ENCODE measurements at places on chromosomes 3 and 15.

GRCh38 chr3:73498764-73499622 lies 125.7 kb downstream of the PDZRN3 start:
- no peak for DNase-seq

DNA sequence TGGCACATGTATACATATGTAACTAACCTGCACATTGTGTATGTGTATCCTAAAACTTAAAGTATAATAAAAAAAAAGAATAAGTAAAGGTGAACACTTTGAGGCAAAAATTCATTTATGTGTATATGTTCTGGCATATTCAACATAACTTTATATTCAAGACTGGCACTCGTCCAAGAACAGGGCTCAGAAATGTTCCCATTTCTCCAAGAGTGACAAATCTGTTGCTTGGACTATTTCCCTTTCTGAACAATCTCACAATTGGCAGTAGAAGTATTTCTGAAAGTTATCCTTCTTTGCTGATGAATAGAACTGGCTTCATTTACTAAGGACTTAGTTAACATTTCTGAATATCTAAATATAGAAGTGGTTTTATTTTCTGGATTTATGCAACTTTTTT lies 212.8 kb downstream of the ADAMTSL3 start:
- no peak for DNase-seq

DNA sequence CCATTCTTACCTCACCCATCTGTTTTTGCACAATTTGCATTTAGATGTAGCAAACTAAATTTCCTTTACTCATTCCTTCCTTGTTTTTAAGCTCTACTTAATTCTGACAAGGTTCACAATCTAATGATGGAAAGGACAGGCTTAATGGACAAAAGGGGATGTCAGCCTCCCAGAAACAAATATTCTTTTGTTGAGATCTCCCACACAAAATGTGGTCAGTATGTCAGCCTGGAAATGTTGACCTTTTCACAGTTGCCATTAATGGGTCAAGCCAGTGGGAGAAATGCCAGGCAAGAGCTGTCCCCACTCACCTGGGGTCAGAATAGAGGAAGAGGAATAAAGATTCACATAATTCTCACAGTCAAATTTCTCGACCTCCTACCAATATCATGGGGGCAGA lies 27.0 kb downstream of the WWTR1 start:
- DNase-seq: no peak

DNA sequence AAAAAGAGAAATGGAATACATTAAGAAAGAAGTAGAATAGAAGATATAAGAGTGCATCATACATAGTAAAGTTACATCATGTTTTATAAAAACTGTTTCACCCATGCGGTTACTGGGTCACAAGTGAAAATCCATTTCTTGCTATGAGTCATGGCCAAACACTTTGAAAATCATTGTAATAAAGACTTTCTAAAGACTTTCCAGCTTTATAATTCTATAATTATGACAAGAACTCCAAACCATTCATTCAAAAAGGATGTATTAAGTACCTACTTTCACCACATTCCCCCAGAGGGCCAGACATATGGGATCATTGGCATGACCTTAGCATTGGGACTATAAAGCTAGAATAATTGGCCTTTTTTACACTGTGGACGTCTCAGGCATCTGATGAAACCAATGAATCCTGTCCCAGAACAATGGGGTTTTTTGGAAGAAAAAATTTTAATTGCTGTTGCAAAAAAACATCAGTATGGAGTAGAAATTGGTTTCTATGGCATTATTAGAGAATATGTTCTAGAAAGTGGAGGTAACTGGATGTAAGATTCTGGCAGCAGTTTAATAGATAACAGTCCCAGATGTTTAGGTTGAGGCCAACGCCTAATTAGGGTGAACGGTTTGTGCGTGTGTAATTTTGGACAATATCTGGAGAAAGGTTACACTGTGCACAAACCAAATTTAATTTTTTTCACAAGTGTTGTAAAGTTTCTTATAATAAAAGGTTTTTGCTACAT lies 3.3 kb upstream of the SKIC8 start:
- DNase-seq: no peak

DNA sequence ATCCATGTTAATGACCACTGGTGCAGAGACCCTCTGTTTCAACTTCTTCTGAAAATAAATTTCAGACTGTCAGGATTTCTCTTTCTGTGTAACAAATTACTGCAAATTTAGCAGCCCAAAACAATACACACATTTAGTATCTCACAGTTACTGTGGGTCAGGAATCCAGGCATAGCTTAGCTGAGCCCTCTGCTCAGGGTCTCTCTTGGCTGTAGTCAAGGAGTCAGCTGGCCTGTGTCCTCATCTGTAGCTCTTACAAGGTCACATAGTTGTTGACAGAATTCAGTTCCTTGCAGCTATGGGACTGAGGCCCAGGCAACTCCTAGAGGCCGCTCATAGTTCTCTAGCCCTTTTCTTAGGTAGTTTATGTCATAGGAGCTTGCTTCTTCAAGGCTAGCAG lies 51.9 kb downstream of the NKIRAS1 start:
- DNase-seq: no peak

DNA sequence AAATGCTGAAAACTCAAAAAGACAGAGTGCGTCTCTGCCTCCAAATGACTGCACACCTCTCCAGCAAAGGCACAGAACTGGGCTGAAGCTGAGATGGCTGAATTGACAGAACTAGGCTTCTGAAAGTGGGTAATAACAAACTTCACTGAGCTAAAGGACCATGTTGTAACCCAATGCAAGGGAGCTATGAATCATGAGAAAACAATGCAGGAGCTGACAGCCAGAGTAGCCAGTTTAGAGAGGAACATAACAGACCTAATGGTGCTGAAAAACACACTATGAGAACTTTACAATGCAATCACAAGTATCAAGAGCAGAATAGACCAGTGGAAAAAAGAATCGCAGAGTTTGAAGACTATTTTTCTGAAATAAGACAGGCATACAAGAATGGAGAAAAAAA lies 10.1 kb upstream of the AVEN start:
- DNase-seq: no peak

GRCh38 chr3:131503320-131503635 lies 507 bp upstream of the MRPL3 start:
- DNase-seq: no peak

DNA sequence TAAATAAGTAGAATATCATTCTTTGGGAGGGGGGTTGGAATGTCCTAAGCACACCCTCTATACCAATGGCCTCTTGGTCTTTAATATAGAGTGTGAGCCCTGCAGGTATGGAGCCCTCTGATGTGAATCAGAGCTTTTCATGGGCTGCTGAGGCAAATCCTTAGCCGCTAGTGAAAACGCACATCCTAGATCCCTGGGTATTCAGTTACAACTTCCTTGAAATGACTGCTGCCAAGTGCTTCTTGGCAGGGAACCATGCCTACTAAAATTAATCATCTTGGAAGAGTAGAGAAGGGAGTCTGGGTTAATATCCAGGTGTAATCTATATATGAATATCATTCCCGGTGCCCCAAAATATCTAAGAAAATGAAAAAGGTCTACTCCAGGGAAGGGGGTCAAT lies 109.1 kb downstream of the POLQ start:
- DNase-seq: no peak

GRCh38 chr15:89888214-89888804 lies 5.5 kb downstream of the AP3S2 start:
- DNase-seq: no peak

- no peak for DNase-seq
These were observed 189.7 kb downstream of the CDIN1 start for GRCh38 chr15:36769098-36769497.

GRCh38 chr3:72230774-72231379 lies 445.9 kb upstream of the PROK2 start:
- no peak for DNase-seq

GRCh38 chr3:143083781-143084180 lies 35.8 kb upstream of the CHST2 start:
- DNase-seq: no peak

GRCh38 chr3:134872440-134873388 lies 77.7 kb downstream of the EPHB1 start:
- no peak for DNase-seq

DNA sequence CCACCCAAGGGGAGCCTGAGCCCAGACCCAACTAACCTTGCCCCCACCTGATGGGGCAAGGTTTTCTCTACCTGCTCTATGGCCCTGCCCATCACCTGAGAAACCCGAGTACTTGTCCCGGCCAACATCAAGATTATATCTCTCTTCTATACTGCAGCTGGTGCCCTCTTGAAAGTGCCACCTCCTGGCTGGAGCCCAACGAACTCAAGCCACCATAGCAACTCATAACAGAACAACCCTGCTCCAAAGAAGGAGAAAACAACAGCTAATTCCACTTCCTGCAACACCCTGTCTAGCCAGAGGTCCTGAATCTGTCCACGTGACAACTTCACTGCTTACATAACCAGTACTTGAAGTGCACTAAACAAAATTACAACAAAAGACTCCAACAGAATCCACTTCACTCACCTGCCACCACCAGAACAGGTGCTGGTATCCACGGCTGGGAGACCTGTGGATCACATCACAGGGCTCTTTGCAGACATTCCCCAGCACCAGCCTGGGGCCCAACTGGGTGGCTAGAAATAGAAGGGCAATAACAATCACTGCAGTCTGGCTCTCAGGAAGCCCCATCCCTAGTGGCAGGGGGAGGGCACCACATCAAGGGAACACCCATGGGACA lies 49.2 kb downstream of the PIERCE2 start:
- DNase-seq: no peak

DNA sequence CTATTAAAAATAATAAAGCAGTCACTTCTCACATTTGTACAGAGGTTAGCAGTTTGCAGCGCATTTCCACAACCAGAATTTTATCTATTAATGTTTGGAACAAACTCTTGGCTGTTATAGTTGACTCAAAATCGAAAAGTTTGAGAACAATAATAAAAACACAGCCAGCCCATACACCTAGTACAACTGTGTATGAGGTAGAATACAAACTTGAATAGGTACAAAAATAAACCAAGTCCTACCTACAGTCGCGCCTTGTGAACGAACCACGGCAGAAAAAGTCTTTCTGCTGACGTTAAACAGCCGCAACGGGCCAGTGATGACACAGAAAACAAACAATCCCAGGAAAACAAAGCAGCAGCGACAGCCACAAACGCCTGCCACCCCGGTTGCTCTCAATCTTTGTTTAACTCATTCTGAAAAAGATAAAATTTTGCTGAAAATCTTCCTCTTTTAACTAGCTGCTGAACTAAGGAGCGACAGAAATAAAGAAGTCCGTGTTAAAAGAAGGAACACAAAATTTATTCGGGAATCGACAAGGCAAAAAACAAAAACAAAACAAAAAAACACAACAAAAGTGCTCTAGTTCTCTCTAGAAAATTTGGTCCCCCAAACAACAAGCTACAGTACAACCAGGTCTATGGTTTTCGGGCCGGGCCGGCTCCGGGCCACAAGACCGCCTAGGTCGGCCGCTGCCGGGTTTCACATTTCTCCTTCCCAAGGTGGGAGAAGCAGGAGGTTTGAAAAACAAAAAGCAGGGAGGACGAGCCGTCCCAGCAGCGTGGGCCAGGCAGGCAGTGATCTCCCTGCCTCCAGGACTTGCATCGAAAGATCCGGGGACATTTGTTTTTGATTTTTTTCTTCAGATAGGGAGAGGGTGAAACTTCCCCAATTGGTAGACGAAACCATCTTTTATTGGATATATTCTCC lies 2.9 kb downstream of the FOXL2 start:
- DNase-seq: no peak

DNA sequence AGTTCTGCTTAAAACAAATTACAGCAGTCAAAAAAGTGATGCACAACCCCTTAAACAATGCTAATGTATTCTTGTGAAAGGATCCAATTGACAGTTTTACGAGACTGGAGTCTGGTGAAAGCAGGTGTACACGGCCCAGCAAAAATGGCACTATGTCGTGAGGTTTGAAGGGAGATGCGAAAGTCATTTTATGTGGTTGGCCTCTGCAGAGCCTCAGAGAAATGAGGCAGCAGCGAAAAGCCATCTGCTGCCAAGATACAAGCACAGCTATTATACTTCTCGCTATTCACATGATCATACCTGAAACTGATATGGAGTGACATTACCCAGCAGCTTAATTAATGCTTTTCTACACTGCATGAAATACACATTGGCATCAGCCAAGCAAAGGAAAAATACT lies 36.4 kb downstream of the MECOM start:
- no peak for DNase-seq

DNA sequence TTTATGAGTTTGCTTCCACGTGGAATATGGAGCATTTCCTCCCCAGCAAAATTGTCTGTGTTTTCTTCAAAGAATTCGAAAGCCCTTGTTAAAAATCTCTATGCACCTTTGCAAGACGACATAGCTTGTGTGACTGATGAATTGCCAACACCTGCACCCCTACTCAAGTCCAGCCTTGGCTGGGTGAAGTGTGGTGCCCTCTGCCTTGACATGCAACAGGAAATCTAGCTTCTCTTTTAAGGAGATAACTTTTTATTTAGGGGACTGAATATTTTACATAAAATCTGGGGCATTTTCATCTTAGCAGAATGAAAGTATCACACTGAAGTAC lies 647 bp downstream of the HMG20A start:
- DNase-seq: no peak

GRCh38 chr3:195203606-195204005 lies 67.4 kb downstream of the XXYLT1 start:
- DNase-seq: no peak

DNA sequence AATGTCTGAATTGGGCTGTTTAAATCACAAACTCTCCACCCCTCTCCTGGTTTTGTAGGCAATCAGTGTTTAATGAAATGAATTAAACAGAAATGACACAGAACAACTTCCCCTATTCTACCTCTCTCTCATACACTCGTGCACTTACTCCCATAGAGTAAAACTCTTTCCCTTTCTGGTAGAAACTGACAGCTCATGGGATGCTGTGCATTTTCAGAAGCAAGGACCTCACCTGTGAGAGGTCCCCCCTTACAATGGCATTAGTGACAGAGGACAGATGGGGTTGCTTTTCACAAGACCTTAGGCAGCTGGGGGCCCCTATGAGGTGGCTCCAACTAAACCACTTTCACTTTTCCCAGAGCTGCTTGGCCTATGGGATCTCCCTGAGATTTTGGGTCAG lies 31.9 kb downstream of the PARP16 start:
- no peak for DNase-seq

DNA sequence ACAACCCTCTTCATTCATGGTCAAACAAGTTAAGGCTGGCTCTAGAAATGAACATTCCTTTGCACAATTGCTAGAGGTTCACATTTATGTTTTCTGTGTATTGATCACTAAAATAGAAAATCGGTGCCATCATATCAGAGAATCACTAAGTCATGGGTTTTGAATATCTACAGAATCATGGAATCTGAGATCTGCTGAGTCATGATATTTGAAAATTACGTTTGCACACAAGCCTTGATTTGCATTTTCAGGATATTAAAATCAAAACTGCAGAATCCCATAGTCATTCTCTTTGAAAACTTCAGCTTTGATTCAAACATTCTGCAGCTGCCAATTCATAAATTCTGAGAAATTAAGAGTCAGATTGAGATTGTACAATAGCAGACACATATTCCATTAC lies 26.1 kb upstream of the CHRNA7 start:
- no peak for DNase-seq

GRCh38 chr15:69500339-69500738 lies 47.7 kb downstream of the RPLP1 start:
- DNase-seq: no peak

DNA sequence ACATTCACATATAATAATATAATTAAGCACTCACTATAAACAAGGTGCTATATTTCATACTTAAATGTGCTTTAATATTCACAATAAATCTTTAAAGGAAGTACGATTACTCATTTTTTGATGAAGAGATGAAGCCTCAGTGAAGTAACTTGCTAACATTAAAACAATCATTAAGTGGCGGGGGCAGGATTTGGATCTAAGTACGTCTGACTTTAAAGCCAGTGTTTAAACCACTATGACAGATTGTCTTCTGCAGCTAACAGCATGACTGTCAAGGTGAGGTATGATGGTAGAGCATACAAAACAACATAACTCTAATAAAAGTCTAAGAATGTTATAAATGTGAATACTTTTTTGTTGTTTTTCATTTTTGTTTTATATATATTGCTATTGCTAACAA lies 862.1 kb downstream of the ROBO1 start:
- DNase-seq: no peak

All from T follicular helper cell (primary cell).